T-helper 22 cell (primary cell): ENCODE measurements at places on chromosomes 5 and 9.

GRCh38 chr9:123776708-123777537 lies 153.0 kb downstream of the DENND1A start:
- DNase-seq, result no peak

- DNase-seq, result no peak
These were observed 20.6 kb downstream of the TMEM174 start for GRCh38 chr5:73193592-73193991.

- DNase-seq, result no peak
These were observed 515.6 kb downstream of the CCDC171 start for GRCh38 chr9:16068476-16068875.

- no peak for DNase-seq
These were observed 5.8 kb upstream of the CARNMT1 start for GRCh38 chr9:75033791-75034473.

DNA sequence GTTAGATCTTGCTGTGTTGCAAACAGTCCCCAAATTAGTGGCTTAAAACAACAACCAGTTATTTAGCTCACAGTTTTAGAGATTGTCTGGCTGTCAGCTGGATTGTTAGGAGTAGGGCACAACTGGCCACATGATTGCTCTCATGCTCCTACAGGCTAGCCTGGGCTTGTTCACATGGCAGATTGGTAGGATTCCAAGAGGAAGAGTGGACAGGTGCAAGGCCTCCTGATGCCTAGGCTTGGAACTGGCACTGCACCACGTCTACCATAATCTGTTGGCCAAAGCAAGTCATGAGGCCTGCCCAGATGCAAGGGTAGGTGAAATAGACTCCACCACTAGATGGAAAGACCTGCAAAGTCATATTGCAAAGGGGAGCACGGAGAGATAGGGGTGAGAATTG lies 76.4 kb downstream of the ACER2 start:
- DNase-seq, result no peak

DNA sequence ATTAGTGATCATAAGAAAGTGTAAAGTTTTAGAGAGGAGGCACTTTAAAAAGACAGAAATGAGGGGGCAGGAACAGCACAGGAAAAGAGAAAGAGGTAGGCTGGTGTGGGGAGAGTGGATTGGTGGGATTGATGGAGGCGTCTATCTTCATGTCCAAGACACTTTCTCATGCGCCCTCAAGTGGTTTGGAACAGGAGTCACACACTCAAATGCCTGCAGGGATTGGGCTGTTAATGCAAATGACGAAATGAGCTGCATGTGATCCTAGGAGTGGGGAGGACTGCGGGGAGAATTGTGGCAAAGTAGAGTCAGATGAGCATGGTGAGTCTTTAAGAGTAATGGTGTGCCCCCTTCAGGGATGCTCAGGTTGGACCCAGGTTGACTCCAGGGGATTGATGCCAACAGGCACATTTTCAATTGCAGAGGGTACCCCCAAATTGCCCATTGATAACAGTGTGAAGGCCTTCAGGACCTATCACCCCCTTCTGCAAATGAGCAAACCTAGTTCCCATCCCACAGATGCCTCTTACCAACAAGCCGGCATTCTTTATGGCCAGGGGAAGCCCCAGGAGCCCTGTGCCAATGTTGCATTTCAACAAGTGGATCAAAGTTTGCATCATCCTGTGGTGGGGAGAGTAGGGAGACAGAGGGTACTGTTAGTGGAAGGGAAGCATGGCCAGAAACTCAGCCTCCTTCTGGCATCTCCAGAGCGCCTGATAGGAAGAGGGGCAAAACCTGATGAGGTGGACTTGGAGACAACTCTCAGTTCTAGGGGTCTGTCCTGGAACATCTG lies 5.3 kb downstream of the SLC36A3 start:
- DNase-seq, result no peak

- DNase-seq, result no peak
These were observed 145.4 kb downstream of the BNC2 start for GRCh38 chr9:16725066-16725465.

GRCh38 chr5:126351153-126351552 lies 72.1 kb upstream of the GRAMD2B start:
- no peak for DNase-seq

DNA sequence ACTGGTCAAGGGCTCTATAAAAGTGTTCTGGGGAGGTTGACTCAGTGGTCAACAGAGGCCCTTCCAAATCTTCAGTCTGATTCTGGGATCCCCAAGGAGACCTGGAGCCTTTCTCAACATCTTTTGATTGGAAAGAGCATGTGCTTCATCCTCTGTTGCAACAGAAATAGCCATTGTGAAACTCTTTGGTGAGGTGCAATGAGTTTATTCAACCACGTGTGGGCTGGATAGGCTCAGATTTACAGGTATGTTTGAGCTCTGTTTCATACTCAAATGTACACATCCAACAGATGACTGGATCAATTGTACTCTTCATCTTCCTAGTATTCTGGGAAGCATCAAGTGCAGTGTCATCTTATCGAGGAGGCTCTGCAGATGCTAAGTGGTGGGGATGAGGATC lies 60.5 kb downstream of the CTSL start:
- DNase-seq, result no peak

DNA sequence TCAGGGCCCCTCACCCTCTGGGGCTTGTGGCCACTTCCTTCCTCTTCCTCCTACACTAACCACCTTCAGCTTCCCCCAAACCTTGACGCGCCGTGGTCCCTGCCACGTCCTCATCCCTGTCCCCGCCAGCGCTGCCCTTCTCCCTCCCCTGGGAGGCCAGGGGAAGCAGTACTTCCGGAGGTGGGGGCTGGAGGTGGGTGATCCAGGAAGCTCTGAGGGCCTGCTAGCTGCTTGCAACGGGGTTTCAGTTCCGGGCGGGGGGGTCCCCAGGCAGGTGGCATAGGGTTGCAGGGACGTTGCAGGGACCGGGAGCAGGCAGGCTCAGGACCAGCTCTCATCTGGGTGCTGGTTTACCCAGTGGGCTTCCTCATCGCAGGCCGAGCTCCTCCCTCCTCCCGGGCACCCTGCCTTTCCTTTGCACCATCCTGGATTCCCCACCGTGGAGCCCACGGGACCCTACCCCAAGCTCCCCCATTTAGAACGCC lies 70.0 kb downstream of the RXRA start:
- DNase-seq, result peak; percentile 59
